ENCODE measurements at places on chromosomes 5 and 9. TPM values are rescaled to one million over a fixed set of nuclear protein-coding genes. Genes with fewer than 3 reads are reported as not detected.

Gene SH3RF2
- total RNA-seq, result 0.81 TPM

GRCh38 chr5:159331093-159331973, 1.0 kb upstream of the IL12B start:
- peak; percentile 47 for DNase-seq

DNA sequence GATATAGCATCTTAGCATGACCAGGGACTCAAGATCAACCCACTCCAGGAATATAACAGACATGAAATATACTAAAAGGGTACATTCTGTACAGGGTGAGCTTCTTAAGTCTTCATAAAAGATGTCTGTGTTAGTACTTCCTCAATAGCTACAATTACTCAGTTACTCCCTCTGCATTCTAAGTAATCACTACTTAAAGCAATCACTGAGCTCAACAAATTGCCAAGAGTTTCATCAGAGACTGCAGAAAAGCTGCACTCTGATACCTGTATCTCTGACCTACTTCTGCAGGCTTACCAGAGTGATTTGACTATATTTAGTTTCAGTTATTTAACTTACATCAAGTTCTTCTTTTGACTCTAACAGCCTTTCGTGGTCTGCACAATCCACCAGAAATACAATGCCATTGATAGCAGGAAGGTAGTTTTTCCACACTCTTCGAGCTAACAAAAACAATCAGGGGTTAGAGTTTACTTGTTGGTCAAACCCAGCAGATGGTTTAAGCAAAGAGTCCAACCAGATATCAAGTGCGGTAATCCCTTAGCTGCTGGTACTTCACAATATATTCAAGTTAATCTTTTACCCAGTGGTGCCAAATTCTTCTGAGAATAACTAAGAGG, 23.3 kb downstream of the SAR1B start:
- DNase-seq, result no peak

Gene LYRM7
- 7.3 TPM for total RNA-seq

DNA sequence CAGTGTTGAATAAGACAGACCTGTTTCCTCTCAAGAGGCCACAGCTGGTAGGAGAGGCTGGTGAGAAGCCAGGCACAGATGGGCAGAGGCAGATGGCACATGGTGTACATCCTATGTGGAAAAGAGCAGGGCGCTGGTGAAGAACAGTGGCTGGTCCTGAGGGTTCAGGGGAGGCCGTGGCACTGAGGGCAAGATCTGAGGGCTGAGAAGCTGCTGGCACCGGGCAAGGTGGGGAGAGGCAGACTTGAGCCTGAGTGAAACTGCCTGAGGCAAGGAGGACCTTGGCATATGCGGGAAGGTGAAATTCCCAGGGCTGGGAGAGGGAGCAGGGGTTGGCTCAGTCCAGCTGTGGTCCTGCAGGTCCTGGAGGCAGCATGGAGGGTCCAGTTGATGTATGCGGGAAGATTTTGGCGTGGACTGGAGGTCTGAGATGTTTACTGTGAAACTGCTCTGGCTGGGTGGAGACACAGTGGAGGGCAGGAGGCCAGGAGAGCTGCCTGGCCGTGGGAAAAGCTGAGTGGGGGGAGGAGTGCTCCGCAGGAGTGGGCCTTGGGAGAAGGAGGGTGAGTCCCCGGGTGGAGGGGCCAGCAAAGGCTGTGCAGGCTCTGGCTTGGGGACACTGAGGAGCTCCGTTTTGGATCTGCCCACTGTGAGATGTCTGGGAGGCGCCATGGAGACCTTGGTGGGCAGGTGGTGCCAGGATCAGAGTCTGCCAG, 2.6 kb downstream of the MAN1B1 start:
- no peak for DNase-seq

- no peak for DNase-seq
Observed at GRCh38 chr5:146026307-146027010, 78.9 kb downstream of the PLAC8L1 start.

- DNase-seq, result no peak
Observed at GRCh38 chr9:114478871-114479270, 26.4 kb downstream of the WHRN start.

DNA sequence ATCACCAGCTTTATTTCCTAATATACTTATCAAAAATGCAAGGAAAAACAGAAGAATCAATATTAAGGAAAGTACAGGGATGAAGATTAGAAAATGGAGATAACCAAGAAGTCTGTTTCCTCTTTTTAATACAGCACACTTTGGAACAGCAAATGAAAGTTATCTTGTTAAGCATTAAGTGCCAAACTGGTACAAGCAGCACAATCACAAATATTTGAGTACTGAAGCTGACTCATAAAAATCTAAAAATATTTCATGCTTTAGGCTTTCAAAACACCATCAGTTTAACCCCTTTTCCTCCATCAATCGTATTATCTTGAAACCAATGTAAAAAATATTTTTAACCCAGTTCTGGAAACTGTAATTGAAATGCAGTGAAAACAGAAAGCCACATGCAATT, 2.7 kb downstream of the FBXW11 start:
- DNase-seq, result no peak

DNA sequence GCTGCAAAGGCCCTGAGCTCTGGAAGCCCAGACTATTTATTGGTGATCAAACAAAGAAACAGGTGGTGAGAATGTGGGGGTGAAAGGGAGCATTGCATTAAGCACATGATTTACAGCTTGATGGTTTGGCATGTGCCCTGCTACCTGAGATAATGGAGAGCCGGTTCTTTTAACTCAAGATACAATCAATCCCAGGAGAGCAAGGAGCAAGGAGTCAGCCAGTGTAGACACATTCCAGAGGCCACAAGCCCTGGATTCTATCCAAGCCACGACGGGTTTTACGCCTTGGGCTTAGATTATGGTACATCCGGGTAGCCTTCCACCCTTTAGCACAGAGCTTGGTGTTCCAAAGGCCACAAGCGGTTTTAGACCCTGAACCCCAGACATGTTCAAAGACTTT, 292.2 kb downstream of the CYLC2 start:
- no peak for DNase-seq

DNA sequence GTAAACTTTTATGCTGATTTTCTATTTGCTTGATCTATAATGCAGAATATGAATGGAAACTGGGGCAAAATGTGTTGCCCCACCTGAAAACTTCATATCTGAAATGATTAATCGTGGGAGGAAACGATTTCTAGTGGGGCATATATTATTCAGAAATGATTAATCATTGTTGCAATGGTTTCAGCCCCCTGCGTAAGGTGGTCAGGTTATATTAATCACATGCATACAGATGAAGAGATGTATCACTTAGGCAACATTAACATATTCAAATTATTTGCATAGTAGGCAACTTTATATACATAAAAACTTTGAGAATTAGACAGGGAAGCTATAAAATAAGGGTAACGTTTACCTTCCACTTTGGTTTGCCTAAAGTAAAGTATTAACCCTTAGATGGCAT, 49.8 kb downstream of the LSM11 start:
- DNase-seq, result no peak

GRCh38 chr9:1071730-1072129, 21.6 kb downstream of the DMRT2 start:
- DNase-seq, result no peak

GRCh38 chr9:83570359-83570758, 32.2 kb upstream of the FRMD3 start:
- no peak for DNase-seq

Gene FCN2
- total RNA-seq, result not detected

DNA sequence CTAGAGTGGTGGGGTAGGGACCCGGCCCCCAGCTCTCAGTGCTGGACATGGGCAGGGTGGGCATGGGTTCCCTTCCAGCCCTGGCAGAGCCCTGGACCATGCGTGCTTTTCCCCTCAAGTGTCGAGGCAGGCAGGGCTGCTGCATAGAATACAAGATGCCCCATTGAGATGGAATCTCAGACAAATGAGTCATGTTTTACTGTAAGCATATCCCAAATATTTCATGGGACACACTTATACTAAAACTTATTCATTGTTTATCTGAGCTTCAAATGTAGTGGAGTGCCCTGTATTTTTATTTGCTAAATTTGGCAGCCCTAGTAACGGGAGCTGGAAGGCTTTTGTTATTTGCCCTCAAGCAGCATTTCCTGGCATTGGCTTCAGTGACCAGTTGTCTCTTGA, 3.2 kb upstream of the RNU6ATAC start:
- no peak for DNase-seq

GRCh38 chr9:138120511-138121437, 243.2 kb downstream of the CACNA1B start:
- no peak for DNase-seq

DNA sequence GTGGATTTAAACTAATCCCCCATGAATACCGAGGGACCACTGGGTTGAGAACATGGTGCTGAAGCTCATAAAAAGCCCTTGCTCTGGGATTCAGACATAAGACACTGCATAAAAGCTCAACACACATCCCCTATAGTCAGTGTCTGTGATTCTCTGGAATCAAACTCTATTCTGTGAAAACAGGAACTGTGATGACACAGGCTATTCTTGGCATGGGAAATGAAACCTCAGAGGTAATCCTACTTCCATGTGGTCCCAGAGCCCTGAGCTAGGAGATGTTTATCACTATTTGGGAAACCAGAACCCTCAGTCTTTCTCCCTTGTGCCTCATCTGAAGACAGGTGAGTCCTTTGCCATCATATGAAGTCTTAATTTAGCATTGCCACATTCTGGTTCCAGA, 135.4 kb upstream of the PRSS3 start:
- no peak for DNase-seq

- no peak for DNase-seq
Observed at GRCh38 chr5:88724201-88724600, 158.8 kb downstream of the MEF2C start.

GRCh38 chr9:88804254-88804596, 187.0 kb upstream of the S1PR3 start:
- no peak for DNase-seq

DNA sequence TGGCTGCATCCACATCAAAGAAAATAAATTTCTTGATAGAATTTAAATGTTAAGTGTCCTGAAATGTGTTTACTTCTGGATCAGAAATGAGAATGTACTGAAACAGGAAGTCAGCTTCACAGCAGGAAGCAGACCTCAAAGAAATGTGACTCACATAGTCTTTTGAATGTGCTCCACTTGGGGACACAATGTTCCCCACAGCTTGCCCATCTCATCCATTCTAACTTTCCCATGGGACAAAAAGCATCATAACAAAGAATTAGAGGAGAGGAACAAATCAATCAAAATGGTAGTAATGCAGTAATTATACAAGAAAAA, 85.7 kb downstream of the GRAMD2B start:
- DNase-seq, result no peak

- DNase-seq, result no peak
Observed at GRCh38 chr5:88551724-88552345, 283.2 kb upstream of the TMEM161B start.

Gene FOXD4L3
- total RNA-seq, result not detected

DNA sequence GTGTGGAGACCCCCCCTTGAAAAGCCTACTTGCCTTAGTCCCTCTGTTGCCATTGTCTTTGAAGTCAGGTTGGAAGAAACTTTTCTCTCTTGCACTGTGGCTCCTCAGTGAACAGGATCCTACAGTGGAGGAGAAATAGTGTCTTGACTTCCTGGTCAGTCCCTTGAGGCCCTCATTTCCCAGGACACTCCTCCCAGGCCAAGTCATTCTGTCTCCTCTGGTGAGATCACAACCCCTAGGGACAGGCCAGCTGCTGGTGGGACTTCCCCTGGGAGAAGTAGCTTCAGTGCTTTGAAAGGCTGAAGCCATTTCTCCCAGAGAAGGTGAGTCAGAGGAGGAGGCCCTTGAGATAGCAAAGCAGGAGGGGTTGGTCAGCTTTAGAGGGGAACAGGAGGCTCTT, 10.1 kb upstream of the GRIA1 start:
- no peak for DNase-seq

- peak; percentile 92 for DNase-seq
Observed at GRCh38 chr9:114082017-114082762, 4.1 kb upstream of the AMBP start.

DNA sequence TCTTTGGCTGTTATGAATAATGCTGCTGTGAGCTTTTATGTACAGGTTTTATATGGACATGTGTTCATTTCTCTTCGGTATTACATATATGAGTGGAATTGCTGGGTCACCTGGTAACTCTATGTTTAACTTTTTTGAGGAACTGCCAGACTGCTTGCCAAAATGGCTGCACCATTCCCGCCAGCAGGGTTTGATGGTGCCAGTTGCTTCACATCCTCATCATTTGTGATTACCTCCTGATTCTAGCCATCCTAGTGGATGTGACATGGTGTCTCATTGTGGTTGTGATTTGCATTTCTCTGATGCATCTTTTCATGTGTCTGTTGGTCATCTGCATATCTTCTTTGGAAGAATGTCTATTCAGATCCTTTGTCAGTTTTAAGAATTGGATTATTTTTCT, 10.7 kb downstream of the NANS start:
- DNase-seq, result no peak

GRCh38 chr5:58681943-58682342, 99.1 kb downstream of the RAB3C start:
- DNase-seq, result no peak

- no peak for DNase-seq
Observed at GRCh38 chr9:99563364-99563763, 258.3 kb upstream of the NR4A3 start.

DNA sequence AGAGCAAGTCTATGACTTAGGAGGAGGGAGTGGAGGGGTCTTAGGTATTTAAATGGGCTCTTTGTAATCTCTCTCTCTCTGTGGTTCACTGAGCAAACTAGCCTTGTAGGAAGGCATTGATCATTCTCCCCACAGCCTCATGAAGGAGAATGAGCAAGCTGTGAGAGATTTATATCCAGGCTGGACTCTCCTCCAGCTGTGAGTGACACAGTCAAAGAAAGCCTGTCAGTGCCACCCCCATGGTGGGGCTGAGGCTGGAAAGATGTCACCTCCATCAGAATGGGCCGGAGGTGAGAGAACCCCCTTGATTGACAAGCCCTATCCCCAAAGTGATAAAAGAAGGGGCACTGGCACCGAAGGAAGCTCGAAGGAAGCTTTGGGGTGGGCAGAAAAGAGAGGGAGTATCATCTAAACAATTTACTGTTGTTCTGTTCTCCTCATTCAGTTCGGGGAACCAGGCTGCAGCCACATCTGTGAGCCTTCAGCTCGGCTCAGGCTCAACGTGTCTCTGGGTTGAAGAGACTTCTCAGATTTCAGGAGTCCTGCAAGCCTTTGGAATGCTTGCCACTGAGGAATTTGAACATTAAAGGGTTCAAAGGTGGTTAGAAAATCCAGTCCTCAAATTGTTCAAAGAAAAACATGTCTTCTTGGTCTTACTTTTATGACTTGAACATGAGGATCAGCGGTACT, 538.2 kb upstream of the ZNF462 start:
- no peak for DNase-seq

GRCh38 chr9:35277171-35277520, 115.3 kb downstream of the UNC13B start:
- no peak for DNase-seq

GRCh38 chr9:38727497-38728001, 7.6 kb upstream of the FAM240B start:
- DNase-seq, result no peak

- DNase-seq, result no peak
Observed at GRCh38 chr5:68344447-68345111, 129.0 kb downstream of the PIK3R1 start.

Gene SCGB3A2
- total RNA-seq, result not detected

DNA sequence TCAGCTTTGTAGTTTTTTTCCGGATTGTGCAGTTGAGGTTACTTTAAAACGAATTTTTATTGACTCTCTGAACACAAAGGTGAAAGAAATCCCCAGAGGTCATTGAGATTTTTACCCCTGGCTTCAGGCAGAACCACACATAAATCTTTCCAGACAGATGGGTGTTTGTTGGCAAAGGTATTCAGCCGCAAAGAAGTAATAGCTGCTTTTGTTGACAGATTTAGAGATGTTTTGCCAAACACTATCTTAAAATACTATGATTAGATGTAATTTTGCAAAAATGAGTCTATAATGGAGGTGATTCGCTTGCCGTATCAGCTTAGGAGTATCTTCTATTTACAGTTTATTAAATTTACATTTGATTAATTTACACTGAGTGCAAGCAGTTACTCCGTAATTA, 418.3 kb upstream of the CLINT1 start:
- DNase-seq, result no peak
